Astrocyte of the spinal cord (primary cell): ENCODE measurements at places on chromosomes 6 and 20.

DNA sequence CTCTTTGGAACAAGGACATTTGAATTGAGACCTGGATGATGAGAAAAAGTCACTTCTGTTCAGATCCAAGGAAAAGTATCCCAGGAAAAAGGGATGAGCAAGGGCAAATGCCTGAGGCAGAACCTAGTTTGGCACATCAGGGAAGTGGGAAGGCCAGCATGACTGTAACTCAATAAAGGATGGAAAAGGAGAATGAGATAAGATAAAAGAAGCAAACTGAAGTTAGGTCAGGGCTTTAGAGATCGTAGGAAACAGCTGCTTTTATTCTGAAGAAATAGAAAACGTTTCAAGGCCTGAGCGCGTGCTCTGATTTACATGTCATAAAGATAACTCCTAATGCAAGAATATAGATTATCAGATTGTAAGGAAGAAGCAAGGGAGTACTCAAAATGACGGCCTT is 450.0 kb downstream of the FRK start:
- DNase-seq = no peak

DNA sequence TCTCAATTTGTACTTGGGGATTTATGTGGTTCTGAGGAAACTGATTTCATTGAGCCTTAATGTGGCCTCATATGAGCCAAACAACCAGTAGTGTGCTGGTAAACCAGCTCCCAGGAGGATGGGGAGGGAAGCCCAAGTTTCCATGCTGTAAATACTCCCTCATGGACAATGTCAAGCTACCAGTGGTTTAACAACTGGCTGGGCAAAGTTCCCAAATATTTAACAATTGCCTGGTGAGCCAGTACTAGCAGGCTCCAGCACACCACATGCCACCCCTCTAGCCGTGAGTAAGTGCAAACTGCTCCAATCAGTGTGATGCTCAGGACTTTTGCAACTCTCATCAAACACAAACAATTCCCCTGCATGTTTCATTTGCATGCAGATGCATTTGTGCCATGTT is 19.2 kb upstream of the CDKN1A start:
- DNase-seq = peak; percentile 67

DNA sequence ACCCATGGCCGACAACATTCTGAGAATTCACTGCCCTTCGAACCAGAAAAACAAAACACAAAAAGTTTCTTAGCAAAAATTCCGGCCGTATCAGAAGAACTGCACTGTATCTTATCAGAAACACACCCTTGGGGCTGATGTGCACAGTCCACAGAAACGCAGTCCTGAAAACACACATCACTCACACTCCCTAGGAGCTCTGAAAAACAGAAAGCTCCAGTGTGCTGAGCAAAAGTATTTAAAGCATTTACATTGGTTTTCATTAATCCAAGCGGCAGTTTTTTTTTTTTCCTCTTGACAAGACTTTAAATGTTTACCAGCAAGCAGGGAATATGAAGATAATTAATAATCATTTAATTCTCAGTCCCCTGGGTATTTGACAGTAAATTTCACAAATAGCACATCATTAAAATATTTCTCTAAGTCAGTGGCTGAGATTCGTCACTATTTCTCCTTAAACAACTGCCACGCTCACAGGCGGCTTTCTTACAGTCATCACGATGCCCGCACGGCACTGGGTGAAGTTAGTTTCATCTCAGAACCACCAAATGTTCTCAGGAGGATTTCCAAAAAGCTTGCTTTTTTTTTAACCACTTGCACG is 13.3 kb downstream of the NFATC2 start:
- DNase-seq = peak; percentile 51

GRCh38 chr20:40493071-40493470 is 196.0 kb downstream of the MAFB start:
- peak; percentile 69 for DNase-seq

DNA sequence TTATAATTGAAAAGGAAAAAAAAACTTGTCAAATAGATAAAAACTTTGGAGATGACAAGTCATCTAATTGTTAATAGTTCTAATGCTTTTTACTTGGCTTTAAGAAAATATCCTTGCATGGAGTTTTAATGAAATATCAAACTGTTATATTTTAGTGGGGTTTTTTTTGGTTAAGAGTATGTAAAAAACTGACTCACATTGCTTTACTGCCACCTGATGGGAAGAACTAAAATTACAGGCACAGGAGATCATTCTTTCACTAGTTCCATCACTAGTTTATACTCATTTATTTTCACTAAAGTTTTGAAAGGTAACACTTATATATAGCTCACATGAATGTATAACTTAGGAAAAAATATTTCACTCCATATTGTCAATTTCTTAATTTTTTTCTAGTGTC is 309.1 kb downstream of the LMBRD1 start:
- DNase-seq = no peak
